ENCODE measurements at places on chromosomes 3 and 15.

DNA sequence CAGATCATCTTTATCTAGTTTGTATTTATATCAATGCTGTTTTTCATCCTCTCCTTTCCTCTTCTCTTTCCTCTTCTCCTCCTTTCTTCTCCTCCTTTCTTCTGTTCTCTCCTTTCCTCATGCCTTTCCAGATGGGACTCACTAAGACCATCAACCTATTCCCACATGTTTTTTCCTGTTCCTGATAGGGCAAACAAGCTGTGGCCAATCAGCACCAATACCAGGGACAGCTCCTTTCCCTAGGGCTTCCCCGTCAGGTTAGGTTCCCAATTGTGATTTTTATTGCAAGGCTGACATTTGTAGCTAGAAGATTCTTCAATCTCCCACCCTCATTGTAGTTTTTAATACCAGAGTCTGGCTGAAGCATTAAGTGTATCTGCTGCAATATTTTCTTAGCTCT, 76.3 kb upstream of the COL8A1 start:
- DNase-seq = no peak

GRCh38 chr3:157167371-157168042, 7.6 kb upstream of the CCNL1 start:
- no peak for DNase-seq

DNA sequence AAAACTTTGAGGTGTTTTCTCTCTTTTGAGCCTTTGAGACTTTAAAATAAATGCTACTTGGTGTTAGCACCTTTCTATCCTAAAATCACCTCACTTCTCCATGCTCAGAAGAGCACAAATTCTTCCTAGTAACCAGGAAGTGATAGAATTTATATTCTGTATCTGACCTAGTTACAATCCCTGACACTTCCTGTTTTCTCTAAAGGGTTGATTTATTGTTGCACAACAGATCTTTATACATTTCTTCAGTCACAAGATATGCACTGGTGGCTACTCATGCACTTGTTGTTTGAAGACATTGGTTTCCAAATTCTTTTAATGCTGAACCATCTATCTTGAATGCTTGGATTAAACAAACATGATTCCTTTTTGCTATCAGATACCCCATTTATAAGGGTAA, 47.2 kb upstream of the CNTN3 start:
- no peak for DNase-seq

GRCh38 chr15:100858294-100858693, 21.3 kb upstream of the ALDH1A3 start:
- DNase-seq = no peak
